ENCODE measurements at places on chromosomes 7 and 10.

- no peak for DNase-seq
These were observed 797.3 kb downstream of the XPNPEP1 start for GRCh38 chr10:109126016-109126415.

- peak; percentile 76 for DNase-seq
These were observed 108.3 kb downstream of the AHR start for GRCh38 chr7:17406738-17407137.

DNA sequence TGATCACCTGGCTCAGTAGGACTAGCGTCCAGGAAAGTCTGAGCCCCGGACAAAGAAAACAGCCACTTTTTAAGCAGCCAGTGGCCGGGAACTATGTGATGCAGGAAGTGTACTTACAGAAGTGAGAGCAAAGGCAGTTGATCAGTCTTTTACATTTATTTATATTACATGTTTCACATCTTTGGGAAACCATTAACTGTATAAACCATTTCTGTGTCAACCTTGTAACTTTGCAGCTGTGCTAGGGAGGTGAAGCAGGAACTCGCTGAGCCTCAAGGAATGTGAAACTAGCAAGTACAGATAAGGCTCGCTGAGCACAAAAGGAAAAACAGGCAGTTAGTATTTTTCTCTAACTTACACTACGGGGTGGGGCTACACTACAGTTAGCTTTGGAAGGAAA lies 39.9 kb upstream of the HECW1 start:
- DNase-seq = no peak

DNA sequence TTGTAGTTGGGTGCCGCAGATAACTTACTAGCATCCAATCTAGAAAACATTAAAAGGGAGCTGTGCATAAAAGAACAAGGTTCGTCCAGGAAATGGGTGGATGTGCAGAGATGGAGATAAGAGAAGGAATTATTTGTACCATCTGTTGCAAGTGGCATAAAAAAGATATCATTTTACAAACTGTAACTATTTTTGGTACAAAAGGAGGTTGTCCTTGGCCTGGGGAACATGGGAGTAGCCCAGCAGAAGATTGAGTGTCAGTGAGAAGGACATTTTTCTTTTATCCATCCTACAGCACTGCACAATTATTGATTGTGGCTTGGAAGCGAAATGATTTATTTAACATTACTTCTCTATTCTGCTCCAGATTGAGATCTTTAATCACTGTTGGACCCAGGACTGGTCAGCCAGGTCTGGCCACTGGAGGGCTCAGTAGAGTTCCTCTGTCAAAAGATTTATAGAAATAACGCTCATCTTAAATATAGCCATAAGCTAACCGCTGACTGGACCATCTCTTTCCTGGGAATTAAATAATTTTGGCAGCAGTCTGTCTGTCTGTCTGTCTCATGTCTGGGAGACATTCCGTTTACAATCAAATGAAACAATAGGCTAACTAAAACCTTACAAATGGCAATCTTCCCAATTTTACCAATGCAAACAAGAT lies 254.1 kb downstream of the KIAA1217 start:
- DNase-seq = no peak

DNA sequence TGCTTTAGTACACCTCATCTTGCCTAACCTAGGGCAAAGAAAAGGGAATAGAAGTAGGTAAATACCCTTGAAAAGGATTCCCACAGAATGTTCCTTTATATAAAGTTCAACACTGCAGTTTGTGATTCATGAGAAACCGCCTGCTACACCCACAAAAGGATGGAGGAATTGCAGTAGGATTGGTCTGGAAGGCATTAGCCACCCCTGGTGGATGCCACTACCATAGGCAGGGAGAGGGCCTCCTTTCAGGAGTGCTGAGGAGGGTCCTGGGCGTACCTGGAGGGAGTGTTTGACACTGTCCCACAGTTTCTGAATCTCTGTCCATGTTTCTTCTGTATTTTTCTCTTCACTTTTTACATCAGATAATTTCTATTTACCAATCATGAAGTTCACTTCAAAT lies 221.8 kb upstream of the TMEM72 start:
- DNase-seq = no peak

- DNase-seq = peak; percentile 90
These were observed 3.4 kb upstream of the ITGB1 start for GRCh38 chr10:32961343-32961894.

- no peak for DNase-seq
These were observed 22.2 kb downstream of the TMEM209 start for GRCh38 chr7:130182990-130183389.

DNA sequence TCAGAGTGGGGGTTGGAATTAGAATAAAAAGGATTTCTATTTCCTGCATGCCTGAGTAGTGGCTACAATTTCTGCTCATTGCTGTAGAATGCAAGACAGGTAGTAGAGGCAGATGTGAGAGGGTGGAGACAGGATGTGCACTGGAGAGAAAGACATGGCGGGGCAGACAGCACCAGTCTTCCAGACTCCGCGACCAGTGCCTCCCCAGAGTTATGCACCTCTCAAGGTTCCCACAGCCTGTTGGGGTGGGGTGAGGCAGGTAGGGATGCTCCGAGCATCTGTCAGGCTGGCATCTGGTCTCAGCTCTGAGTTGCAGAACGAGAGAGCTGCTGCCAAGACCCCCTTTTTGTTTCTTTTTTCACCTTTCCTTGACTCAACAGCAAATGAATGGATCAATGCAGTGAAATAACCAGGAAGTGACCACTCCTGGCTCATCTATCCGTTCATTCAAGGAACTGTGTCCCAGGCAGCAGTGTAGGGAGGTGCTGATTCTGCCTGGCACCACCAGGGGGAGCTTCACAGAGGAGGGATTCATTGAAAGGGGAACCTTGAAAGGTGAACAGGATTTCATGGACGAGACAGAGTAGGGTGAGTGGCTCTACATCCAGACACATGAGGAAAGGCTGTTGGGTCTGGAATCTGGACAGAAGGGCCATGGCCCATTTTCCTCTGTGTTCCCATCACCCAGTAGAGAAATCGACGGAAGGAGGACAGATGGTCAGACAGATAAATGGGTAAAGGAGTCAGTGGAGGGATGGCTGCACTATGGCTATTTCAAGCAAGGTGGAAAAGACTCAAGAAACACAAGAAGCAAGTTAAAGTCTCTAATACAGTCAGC lies 17.2 kb upstream of the SLC18A3 start:
- DNase-seq = peak; percentile 64

DNA sequence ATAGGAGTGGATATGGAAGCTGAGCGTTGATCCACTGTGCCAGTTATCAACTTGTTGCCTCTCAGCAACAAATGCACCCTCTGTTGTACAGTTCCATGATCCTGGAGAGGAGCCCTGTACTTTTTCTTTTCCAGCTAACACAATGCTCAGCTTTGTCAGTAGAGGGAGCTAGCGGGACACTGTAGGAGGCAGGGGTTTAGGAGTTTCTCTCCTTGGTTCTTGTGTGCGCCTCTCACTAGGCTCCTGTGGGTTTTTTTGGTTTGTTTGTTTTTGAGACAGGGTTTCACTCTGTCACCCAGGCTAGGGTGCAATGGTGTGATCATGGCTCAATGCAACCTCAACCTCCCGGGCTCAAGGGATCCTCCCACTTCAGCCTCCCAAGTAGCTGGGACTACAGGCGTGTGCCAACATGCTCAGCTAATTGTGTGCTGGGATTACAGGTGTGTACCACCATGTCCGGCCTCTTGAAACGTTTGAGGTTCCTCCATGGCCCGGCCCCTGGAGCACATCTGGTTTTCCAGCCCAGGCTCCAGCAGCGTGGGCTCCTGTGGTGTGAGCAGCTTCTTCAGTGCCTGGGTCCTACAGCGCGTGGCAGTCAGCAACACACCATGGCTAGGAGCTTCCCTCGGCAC lies 12.0 kb upstream of the MARVELD1 start:
- peak; percentile 73 for DNase-seq

GRCh38 chr7:3168869-3169268 lies 125.2 kb upstream of the CARD11 start:
- DNase-seq = no peak

All from inflammatory macrophage treated with lipopolysaccharide for 4 hours (primary cell).